ACHN (cell line): ENCODE measurements at places on chromosomes 2 and 18.

- DNase-seq: no peak
These were observed 41.6 kb downstream of the RHBDD1 start for GRCh38 chr2:226877491-226877890.

DNA sequence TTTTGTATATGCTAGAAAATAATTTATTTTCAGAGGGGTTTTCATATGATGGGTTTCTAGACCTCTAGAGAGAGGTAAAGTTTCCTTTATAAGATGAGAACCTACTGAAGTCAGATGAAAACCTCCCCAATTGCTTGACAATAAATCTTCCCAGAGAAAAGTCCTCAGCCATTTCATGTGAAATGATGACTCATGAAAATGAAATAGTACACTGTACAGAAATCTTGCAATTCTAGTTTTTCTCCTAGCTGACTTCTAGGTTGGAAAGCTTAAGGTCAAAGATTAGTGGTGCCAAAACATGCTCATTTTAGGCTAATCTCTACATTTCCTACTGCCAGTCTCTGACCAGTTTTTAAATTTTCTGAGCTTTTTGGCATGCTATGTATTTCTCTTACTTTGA, 826.5 kb upstream of the FSHR start:
- DNase-seq: no peak

- no peak for DNase-seq
These were observed 5.4 kb upstream of the CNDP1 start for GRCh38 chr18:74528913-74529312.

- DNase-seq: no peak
These were observed 591 bp downstream of the C2orf80 start for GRCh38 chr2:208189069-208189809.

GRCh38 chr18:28112056-28112470, 64.9 kb downstream of the CDH2 start:
- DNase-seq: peak; percentile 55

- DNase-seq: peak; percentile 88
These were observed 11.3 kb downstream of the STK17B start for GRCh38 chr2:196160101-196160500.

DNA sequence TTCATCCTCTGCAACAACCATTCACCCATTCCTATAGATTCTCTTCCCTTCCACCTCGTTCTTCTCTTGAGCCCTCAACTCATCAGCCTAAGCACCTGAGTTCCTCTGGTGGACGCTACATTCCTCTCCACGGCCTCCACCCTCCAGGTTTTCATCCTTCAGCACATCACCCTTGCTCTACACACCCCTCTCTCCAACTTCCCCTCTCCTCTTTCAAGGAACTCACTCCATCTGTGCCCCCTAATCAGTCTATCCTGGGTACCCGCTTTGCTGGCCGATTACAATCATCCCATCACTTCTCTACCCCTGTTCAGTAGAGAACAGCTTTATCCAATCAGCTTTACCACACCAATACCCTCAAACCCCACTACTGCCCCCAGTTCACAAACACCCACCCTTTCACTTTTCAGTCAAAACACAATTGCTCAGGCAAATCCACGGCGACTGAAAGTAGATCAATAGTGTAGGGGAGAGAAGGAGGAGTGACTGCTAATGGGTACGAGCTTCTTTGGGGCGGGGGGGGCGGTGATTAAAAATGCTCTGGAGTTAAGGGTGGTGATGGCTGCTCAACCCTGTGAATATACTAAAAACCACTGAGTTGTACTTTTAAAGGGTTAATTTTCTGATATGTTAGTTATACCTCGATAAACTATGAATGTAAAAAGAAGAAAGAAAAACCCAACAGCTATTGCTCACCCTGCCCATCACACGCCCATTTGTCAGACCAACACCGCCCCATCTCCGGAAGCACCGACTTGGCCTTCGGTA, 857 bp downstream of the DYM start:
- peak; percentile 16 for DNase-seq

DNA sequence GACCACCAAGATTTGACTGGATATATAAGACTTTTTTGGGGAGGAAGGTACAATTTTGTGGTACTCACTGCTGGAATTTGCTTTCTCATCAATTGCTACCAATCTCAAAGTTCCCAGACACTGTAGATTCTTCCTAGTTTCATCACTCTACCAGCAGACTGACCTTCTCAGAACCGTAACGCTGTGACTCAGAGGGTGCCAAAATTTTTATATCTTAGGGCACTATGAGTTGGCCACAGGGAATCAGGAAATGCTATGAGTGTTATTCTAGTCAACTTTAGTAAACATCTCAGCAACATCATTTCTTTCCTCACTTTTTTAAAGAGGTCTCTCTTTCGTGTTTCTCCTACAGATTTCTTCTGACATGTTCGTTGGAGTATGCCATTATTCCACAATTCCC, 499.0 kb downstream of the TMX3 start:
- DNase-seq: no peak

GRCh38 chr18:77107292-77107691, 25.3 kb downstream of the MBP start:
- DNase-seq: no peak
